ENCODE measurements at places on chromosomes 12 and 14.

GRCh38 chr12:130775953-130776856, 60.1 kb upstream of the RIMBP2 start:
- no peak for DNase-seq

DNA sequence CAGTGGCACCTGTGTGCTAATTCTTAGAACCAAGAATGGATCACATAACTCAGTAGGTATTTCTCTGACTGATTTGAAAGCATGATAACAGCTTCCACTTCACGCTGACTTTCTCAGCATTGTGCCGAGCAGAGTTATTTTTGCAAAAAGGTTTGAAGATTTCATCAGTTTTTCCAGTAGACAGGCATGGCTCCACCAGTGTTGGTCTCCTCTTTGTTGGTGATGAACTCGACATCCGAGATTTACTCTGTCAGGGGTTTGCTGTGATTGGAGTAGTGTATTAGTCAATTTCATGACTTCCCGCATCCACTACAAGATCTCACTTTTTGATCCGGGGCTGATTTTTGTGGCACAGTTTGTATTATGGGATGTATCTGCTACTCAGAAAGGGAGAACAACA, 85.3 kb downstream of the PRKCH start:
- no peak for DNase-seq

GRCh38 chr14:86756521-86757190, 1226.7 kb downstream of the FLRT2 start:
- no peak for DNase-seq

GRCh38 chr14:67957946-67958345, 138.4 kb downstream of the RAD51B start:
- DNase-seq, result no peak

- DNase-seq, result no peak
These were observed 25.9 kb downstream of the UBE2N start for GRCh38 chr12:93415723-93416464.

DNA sequence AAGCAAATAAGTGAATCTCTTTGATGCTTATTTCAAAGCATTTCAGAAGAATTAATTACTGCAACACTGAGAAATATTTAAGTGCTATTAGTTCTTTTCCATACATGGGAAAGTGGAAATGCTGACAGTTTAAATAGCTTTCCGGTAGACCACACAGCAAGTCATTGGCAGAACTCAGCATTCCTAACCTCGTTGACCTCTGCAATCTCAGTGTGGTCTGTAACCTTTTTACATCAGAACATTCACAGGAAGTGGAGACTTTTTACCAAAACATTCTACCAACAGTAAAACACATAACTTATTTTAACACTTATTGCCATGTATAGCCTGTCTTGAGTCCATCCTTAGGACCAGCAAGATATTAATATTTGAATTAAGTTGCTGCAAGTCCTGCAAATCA, 249.5 kb upstream of the DCN start:
- no peak for DNase-seq

DNA sequence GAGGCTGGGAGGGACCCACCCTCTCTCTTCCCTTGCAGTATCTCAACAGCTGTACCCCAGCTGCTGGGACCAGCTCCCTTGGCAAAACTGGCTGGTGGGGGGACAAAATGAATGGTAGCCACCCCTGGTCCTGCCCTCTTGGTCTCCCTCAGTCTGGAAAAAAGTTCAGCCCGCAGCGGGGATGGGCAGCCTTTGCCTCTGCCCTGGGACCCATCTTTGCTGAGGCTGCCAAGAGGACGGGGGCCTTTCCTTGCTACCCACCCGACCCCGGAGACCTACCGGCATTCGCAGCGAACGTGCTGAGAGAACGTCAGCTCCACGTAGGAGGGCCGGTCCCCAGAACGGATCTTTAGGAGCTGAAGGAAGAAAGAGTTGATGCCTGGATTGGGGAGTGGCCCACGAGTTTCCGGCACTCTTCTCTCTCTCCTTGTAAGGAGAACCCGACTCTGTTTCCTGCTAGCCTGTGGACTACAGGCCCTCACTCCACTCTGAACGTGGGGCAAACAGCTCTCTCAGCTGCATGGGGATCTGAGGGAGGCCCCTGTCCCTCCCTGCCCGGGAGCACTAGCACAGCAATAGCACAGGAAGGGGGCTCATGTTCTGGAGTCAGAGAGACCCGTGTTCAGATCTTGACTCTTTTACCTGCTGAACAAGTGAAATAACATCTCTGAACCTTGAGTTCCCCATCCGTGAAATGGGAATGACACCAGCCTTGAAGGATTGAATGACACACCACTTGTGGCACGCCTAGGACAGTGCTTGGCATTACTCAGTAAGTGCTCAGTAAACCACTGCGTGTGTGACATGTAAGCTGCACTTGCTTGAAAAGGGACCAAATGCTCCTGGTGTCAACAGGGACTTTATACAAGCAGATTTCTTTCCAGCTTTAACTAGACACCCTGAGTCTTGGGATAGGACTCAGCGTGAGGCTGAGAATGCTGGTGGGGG, 6.9 kb downstream of the PGF start:
- no peak for DNase-seq

DNA sequence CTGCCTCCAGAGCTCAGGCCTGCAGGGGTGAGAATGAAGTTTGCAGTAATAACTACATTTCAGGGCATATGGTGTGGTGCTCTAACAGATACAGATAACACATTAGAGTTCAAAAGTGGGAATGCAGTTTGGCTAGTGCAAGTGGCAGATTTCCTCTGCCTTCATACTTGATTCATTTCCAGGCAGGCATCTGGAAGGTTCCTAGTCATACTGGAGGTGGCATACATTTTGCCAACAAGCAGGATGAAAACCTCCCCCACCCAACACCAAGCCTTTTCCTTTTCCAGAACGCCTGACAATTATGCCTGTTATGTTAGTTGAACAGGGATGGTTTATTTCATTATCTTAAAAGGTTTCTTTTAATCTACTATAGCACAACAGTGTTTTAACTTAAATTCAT, 24.3 kb downstream of the VTI1B start:
- DNase-seq, result no peak

DNA sequence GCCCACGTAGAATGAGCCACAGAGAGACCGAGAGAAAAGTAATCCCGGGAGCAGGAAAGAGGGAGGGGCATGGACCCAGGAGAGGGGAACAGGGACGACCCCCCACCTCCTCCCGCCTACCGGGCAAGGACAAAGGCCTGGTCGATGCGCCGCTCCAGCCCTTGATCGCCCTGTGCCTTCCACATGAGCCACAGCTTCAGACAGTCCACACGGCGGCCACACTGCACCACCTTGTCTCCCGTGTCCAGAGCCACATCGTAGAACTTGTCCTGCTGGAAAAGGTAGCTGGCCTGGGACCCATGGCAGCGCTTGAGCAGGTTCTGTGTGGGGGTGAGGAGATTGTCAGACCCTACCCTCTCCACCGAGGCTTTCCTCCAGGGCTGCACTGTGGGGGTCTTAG, 20.5 kb upstream of the ZNF740 start:
- no peak for DNase-seq

DNA sequence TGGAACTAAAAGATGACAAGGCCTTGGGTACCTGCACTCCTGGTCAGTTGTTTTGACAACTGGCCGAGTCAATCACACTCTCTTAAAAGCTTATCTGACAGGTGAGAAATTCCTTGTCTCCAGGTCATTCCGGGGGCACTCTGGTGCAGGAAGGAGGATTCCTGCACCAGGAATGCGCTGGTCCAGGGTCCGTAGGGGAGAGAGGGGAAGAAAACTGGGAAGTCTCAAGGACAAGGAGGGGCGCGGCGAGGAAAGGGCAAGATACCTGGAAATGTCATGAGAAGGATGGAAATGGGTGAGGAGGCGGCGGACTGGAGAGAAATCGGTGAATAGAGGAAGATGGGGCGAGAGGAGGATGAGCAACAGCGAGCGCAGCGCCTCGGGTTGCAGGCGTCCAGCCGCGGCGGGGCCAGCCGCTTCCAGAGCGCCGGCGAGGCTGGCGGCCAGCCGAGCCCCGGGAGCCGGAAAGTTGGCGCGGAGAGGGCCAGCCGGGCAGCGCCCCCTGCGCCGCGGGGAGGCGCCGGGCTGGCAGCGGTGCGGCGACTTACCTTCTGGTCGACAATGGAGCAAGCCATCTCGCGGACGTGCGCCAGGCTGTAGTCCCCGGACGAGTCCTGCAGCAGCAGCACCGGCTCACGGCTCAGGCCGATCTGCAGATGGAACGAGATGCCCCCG, 809 bp downstream of the PRKD1 start:
- DNase-seq, result no peak

DNA sequence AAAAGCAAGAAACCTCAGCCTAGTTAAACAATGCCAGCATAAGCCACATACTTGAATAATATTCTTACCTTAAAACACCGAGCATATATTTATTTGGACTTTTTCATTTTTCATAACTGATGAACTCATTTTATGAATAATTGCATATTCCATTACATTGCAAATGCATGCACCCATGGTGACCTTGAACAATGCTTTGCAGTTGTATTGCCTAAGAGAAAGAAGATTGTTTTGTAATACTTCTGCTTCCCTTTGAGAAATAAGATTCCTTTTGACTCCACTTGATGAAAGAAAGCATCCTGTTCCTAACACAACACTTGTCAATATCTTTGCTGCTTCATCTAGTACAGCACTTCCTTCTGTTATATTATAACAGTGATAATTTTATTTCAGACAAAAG, 1182.2 kb downstream of the FLRT2 start:
- no peak for DNase-seq

DNA sequence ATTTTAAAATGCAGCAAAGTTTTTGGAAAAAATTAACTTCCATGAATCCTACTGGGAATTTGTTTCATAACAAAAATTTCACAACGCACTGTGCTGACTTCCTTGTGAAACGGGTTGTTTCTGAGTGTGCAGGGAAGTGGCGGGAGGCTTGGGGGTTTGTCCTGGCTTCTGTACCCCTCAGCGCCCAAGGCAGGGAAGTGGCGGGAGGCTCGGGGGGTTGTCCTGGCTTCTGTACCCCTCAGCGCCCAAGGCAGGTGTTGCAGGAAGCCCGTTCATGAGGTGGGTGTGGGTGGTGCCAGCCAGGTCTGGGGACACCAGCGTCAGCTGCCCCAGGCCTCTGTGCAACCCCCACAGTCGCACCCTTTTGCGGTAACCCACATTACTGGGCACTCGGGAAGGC, 25.1 kb downstream of the ADGRD1 start:
- DNase-seq, result no peak

DNA sequence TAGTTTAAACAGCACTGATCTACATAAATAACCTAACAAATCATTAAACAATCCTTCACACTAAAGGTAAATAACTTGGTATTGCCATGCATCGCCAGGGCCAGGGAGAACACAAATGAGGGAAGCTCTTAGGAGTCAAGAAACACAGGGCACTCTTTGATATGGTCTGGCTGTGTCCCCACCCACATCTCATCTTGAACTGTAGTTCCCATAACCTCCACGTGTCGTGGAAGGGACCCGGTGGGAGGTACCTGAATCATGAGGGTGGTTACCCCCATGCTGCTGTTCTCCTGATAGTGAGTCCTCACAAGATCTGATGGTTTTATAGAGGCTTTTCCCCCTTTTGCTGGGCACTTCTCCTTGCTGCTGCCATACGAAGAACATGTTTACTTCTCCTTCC, 17.3 kb downstream of the TMEM132D start:
- DNase-seq, result no peak

DNA sequence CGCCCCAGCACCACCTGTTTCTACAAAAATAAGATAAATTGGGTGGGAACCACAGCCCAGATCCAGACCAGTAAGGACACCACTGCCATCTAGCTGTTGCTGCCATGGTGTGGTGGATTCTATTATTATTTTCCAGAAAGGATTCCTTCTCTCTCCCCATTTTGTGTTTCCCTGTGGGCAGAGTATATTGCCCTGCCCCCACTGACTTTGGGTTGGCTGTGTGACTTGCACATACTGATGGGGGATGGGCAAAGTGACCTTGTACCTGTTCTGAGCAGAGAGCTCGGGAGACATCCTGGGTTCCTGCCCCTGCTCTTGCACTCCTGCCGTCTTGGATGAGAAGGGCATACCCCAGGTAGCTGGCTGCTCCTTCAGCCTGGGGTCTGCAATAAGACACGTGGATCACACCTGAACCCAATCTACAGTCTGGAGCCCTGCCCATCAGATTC, 24.3 kb downstream of the MOAP1 start:
- peak; percentile 57 for DNase-seq

DNA sequence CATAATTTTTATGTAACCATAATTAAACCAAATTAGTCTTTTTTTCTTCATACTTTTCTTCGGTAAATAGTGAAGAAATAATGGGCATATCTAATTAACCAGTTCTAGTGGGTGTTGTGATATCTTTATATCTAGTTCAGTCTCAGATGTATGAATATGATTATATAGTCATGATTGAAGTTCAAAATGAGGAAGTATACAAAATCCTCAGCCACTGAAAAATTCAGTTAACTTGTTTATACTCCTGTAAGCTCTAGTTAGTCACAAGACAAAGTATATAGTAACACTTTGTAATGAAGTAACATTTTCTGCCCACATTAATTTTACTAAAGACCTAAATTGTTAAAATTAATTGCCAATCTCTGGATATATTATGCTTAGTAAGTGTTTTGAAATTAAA, 46.5 kb downstream of the CAND1 start:
- no peak for DNase-seq

DNA sequence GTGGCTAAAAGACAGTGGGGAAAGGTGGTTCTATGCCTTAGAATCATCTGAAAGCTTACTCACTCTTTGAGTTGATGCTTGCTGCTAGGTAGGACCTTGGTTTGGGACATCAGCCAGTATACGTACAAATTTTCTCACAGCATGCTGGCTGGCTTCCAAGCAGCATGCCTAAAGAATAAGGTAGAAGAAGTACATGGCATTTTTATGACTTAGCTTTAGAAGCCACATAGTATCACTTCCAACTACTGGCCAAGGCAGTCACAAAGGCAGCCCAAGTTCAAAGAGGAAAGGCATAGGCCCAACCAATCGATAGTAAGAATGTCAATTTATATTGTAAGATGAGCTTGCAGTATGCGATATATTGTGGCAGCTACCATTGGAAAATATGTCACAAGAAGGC, 284.2 kb upstream of the CAND1 start:
- no peak for DNase-seq

DNA sequence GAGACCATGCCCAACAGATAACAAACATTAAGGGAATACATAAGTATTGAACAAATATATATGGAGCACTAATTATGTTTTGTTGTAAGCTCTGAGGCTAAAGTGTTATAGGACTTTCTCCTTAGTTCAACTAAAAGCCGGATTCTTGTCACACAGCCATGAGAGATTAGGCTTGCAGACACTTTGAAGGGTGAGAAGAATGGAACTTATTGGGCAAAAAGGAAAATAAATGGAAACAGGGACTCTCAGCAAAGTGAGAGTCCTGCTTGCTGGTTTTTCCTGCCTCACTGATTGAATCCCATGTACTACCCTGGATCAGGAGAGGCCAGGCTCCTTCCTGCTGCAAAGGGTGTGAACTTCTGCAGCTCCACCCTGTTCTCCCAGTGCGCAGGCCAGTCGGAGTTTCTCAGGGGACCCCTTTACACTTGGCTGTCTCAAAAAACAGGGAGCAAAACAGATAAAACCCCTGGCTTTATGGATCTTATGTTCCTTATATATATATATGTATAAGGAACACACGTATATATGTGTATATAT, 77.1 kb upstream of the FUT8 start:
- no peak for DNase-seq

DNA sequence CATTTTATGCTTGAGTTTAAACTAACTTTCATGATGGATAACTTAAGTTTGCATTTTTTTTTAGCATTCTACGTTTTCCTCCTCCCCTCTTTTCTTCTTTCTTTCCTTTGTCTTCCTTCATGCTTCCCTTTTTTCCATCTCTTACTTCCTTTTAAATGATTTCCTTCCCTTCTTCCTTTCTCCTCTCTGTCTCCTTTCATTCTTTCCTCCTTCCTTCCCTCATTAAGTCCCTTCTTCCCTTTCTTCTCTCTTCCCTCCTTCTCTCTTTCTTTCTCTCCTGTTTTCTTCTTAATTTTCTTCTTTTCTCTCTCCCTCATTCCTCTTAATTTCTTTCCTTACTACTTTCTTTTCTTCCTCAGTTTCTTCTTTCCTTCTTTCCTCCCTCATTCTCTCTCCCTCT, 376.0 kb downstream of the LRIG3 start:
- DNase-seq, result no peak
